NT2/D1 (cell line): ENCODE measurements at places on chromosomes 3 and 15.
A peak's percentile ranks its signal among the peaks of the same experiment; 100 is the strongest.

DNA sequence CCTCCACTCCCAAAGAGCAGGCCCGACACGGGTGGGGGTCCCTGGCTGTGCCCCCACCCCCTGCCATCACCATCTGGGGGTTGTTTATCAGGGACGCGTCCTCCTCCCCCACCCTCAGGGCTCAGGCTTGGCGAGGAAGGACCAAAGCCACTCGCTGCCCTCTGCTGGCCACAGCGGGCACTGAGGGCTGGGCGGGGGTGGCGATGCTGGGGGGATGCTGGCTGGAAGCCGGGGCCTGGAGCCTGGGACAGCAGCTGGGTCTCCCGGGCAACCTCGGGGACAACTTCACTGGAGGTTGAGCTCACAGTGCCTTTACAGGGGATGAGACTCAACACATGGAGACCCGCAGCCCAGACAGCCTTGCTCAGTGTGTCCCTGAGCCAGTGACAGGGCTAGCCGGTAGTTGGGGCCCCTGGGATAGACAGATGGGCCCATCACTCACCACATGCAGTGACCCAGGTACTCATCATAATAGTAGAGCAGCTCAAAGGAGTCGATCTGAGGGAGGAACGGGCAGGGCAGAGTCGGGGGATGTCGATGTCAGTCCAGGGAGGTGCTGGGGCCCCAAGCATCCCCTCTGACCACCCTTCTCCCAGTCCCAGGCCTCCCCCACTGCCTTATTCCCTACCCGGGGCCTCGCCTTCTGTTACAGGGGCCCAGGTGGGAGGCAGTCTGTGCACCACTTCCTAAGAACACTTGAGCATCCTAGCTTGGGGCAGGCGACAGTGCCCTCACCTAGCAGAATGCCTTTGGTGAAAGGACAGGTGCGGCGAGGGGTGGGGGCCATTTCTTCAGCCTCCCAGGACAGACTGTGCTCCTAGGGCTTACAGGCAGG lies 5.9 kb upstream of the CALML4 start:
- peak; percentile 42 for DNase-seq

DNA sequence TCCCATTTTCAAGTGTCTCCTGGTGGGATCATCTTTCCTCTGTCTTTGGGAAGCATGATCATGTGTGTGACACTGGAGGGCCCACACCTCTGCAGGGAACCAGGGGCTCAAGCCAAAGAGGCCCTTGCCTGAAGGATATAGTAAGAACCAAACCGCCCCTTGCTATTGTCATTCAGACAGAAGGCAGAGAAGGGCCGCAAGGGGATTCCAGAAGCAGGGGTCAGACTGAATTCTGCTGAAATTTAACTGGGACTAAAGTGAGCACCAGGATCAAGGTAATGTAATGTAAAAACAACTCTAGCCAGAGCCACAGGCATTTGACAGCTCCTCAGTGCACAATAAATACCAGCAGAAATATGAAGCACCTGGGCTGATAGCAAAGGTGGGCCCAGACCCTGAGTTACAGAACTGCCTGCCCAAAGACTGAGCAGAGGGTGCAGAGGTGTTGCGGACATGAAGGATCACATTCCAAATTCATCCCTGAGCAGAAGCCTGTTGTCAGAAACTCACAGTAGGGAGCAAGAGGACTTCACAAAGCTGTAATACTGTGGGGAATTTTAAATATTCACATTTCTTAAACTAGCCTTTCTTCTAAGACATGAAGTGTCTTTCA lies 46.0 kb upstream of the RASGRF1 start:
- DNase-seq = peak; percentile 74

DNA sequence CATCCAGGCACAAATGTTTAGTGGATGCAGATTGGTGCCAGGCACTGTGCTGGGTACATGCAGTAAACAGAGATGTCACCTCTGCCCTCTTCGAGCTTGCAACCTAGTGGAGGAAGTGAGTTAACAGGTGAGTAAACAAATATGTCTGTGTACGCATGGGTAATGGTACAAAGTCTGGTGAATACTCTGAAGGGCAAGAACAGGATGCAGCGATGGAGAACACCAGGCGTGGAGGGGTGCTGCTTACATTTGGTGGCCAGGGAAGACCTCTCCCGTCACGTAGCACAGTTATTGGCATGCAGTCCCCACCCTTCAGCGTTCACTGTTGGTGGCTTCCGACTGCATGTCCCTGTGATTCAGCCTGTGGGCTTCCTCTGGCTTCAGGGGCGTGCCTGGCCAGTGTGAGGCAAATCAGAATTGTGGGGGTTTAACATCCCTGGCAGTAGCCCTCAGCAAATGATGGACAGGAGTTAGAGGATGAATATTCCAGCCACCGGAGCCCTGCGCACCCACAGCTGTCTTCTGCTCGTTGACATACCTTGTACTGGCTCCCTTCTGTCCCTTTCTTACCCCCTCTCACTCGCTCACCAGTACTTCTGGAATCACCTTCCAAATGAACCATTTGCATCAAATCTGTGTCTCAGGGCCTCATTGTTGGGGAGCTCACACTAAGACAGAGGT lies 9.1 kb upstream of the HDAC11 start:
- no peak for DNase-seq

DNA sequence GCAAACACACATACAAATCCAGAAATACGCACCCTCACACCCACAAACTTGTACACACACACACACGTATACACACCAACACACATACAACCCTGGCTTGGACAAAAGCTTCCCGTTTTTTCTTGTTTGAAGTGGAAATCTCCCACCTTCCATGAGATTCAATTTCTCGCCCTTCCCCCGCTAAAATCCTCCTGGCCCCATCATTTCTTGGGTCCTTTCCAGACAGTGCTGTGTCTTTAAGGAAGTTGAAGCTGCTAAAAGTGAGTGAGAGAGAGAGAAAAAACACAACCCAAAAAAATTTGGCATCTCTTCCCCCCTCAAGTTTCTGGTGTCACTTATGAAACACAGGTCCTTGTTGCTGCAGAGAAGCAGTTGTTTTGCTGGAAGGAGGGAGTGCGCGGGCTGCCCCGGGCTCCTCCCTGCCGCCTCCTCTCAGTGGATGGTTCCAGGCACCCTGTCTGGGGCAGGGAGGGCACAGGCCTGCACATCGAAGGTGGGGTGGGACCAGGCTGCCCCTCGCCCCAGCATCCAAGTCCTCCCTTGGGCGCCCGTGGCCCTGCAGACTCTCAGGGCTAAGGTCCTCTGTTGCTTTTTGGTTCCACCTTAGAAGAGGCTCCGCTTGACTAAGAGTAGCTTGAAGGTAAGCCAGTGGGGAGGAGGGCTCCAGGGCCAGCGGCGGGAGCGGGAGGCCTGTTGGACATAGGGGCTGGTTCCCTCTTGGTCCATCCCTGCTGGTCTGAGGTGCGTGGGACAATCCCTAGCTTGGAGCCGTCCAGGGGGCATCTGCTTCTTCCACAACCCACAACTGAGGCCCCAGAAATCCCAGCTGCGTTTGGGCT lies at the start of gene ISLR:
Gene ISLR, plus strand, starts transcription at position 331 of the 839 bp plus-strand sequence. CDS start 1,149 bp downstream, outside the sequence.
- no peak for DNase-seq

DNA sequence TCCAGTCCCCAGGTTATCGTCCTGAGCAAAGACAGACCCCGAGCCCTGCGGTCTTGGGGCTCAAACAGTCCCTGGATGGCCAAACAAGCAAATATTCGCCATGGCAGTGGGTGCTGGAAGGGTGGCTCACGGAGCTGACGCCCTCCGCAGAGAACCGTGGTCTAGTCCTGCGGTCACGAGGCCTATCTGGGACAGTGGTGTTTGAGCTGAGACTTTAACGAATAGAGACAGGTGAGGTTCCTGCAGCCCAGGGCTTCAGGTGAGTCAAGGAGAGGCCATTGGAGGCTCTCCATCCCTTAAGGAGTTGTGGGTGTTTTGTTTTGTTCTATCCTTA lies 399 bp upstream of the SUCLG2 start:
- DNase-seq = peak; percentile 6

DNA sequence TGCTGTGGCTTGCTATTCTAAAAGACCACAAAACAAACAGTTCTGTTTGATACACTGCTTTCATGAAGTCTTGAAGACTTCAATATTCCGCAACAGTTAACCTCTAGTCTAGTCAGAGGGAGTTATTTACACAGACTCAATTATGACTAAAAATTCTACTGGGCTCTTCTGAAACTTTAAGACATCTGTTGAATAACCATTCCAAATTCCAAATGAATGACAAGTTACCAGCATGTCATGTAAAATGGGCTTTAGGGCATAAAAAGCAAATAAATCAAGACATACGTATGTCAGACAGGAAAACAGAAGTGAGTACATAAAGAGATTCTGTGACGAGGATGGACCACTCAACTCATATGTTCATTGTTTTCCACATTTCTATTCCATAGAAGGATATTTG lies 93.9 kb downstream of the PLOD2 start:
- no peak for DNase-seq
